ENCODE measurements at places on chromosomes 7 and 10.

DNA sequence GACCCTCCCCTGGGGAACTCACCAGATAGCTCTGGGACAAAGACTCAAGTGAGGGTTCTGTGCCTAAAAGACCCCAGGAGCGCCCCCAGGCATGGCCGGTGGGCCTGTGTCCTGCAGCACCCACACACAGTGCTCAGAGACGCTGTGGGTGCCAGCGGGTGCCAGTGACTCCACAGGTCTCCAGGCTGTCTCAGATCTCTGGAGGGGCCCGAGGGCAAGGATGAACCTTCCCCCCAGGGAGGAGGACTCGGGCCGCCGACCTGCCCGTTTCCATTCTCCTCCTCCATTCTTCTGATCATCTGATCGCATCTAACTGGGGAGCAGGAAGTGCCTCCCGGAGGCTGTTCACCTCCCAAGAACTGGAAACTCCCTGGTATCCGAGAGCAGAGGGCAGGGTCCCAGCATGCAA lies 980 bp downstream of the ADAM8 start:
- no peak for DNase-seq

GRCh38 chr10:87625661-87626060 lies 34.0 kb upstream of the PAPSS2 start:
- no peak for DNase-seq

DNA sequence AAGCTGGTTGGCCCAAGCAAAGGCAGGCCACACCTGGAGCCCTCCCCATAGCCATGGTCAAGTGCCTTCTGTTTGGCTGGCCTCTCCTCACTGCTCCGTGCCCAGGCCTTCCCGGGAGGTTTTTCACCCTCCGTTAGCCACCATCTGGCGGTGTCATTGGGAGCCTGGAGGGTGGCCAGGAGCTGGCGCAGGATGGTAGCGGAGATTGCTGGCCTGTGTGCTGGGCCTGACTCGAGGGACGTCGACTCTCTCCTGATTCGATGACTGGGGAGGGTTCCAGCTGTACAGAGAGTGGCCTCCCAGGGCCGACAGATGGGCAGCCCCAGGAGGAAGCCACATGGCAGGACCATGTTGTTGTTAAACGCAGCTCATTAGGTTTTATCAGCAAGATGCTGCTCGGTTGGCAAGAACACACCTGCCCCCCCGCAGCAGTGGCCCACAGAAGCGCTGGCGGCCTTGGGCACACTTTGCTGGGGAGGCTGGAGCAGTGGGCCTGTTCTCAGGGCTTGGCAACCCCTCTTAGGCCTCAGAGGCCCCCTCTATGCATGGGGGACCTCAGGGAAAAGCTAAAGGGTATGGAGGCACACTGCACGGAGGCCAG lies 64.0 kb upstream of the CACUL1 start:
- DNase-seq = no peak

- DNase-seq = no peak
Observed at GRCh38 chr10:7488418-7488829, 77.6 kb upstream of the SFMBT2 start.

DNA sequence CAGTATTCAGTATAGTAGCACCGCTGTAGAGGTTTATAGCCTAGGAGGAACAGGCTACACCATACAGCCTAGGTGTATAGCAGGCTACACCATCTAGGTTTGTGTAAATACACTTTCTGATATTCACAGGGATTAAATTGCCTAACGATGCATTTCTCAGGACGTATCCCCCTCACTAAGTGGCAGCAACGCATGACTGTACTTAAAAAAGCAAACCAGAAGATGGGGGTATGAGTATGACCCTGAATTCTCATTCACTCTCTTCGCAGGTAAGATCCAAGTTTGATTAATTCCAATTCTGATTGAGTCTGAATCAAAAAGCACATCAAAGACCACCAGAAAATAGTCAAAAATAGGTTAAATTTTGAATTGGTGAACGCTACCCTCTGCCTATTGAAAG lies 972 bp downstream of the ORC5 start:
- DNase-seq = no peak

DNA sequence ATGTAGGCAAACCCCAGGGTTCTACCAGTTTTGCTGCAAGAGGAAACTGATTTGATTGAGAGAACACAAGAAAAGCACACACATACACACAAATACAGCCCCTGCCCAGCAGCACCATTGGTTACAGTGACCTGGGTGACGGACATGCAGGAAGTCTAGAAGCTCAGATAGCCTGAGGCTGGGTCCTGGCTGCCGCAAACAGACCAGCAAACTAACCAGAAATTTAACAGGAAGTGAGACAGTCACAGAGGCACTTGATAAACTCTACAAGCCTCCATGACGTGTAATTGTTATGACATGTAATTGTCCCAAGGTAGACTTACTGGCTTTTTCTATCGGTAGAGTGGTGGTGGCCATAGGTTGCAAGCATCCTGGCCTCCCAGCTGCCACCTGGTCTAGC lies 58.9 kb downstream of the PRKAR2B start:
- no peak for DNase-seq

GRCh38 chr10:69629897-69630650 lies at the start of gene FAM241B:
Gene FAM241B, plus strand, starts transcription at chr10:69630247. Its CDS starts 1,497 bp downstream, at chr10:69631744.
- no peak for DNase-seq

DNA sequence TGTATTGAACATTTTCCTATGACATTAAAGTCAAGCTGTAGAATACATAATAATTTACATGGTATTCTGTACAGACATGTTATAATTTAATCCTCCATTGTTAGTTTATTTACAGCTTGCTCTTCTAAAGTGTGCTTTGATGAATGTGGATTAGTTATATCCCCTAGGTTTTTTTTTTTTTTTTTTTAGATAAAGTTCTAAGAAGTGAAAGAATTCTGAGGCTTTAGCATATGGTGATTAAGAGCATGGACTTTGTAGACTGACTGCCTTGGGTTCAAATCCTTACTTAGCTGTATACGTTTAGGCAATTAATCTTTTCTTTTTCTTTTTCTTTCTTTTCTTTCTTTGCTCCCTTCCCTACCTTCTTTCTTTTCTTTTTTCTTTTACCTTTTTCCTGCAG lies 44.9 kb downstream of the MKLN1 start:
- no peak for DNase-seq
